ENCODE measurements at places on chromosomes 11 and 22.

GRCh38 chr22:27666272-27666997 is 135.1 kb downstream of the MN1 start:
- no peaks in the 10 kb centered on the region for H3K36me3 ChIP-seq
- DNase-seq: no peak
- H3K4me1 ChIP-seq: no peaks in the 10 kb centered on the region
- peaks cover 65% of the 10 kb centered on the region for H3K27me3 ChIP-seq
- no peak overlapping the region for H3K4me3 ChIP-seq

DNA sequence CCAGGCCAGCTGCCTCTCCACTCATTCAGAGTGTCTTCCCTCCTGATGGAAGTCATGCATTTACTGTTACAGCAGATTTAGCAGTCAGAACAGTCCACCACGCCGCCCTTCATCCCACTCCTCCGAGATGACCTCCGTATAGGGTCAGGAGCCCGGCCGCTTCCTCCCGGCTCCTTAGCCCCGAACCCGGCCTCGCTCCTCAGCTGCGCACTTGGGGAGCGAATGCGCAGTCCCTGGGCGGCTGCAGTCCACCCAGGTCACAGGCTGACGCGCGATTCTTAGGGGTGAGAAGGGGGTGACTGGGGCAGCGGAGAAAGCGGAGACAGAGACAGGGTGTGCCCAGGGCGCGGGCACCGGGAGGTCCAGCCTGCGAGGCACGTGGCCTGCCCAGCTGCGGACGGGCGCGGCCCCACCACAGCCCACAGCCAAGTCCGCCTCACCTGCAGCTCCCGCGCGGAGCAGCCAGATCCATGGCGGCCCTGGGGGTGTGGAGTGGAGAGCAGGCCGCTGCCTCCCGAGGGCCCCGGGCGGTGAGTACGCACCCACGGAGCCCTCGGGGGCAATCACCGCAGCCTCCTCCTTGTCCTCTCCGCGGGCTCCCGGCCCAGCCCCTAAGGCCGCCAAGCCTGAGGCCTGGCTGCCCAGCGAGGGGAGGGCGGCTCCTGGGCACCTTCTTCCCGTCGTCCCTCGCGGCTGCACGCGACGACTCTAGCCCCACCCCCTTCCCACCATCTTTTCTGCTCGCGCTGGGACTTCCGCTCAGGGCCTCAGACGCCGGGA is 286.6 kb downstream of the BRD1 start:
- no peak overlapping the region for H3K27ac ChIP-seq
- H3K4me3 ChIP-seq: no peak overlapping the region
- H3K27me3 ChIP-seq: no peaks in the 10 kb centered on the region
- H3K4me1 ChIP-seq: no peaks in the 10 kb centered on the region

DNA sequence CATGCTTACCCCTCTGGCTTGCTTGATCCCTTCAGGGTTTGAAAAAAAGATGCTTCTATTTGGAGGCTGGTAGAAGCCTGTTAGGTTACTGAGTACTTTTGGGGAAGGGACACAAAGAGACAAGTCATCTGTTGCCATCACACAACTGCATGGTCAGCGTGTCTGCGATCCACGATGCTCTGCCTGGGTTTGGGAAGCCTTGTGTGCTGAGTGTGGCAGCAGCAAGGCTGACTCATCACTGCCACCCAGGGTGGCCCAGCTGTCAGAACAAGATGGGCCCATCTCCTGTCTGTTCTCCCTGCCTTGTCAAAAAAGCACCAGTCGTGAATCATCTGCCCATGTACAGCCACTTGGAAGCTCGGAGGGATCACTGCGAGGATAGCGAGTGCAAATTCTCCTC is 26.2 kb downstream of the UBASH3B start:
- no peaks in the 10 kb centered on the region for H3K4me1 ChIP-seq
- no peaks in the 10 kb centered on the region for H3K36me3 ChIP-seq
- no peak for DNase-seq
- H3K27me3 ChIP-seq: no peaks in the 10 kb centered on the region
- H3K4me3 ChIP-seq: no peak overlapping the region
- no peak overlapping the region for H3K27ac ChIP-seq

DNA sequence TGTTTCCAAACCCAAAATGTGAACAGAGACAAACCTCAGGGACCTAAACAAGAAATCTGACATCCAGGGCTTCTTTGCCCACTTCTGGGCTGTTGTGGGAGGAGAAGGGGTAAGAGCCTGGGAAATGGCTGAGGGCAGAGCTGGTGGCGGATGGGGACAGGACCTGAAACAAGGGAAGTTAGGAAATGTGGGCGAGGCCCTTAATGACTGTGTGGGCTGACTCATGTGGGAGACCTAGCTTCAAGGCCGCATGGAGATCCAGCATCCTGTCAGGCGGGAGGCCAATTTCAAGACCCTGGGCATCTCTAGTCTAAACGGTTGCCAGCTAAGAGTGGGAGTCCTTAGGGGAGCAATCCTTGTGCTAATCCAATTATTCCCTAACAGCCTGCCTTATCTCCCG is 2.1 kb upstream of the OAF start:
- H3K4me1 ChIP-seq: peaks cover 3% of the 10 kb centered on the region
- no peaks in the 10 kb centered on the region for H3K27me3 ChIP-seq
- no peak overlapping the region for H3K4me3 ChIP-seq

DNA sequence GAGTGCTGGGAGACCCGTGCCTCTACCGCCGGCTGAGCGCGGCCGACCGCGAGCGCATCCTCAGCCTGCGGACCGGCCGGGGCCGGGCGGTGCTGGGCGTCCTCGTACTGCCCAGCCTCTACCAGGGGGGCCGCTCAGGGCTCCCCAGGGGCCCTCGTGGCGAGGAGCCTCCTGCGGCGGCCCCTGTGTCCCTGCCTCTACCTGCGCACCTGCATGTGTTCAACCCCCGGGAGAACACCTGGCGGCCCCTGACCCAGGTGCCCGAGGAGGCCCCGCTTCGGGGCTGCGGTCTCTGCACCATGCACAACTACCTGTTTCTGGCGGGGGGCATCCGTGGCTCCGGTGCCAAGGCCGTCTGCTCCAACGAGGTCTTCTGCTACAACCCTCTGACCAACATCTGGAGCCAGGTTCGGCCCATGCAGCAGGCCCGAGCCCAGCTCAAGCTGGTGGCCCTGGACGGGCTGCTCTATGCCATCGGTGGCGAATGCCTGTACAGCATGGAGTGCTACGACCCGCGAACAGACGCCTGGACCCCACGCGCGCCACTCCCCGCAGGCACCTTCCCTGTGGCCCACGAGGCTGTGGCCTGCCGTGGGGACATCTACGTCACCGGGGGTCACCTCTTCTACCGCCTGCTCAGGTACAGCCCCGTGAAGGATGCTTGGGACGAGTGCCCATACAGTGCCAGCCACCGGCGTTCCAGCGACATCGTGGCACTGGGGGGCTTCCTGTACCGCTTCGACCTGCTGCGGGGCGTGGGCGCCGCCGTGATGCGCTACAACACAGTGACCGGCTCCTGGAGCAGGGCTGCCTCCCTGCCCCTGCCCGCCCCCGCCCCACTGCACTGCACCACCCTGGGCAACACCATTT is 3.5 kb downstream of the KLHDC7B start:
- H3K27me3 ChIP-seq: peaks cover 25% of the 10 kb centered on the region
- 0 out of 2 replicates have a peak, but pooled peaks cover 4% of the 10 kb centered on the region for H3K4me1 ChIP-seq
- DNase-seq: no peak
- no peak overlapping the region for H3K4me3 ChIP-seq
